IPS-NIHi11 (cell line): ENCODE measurements at places on chromosomes 7 and 10.

DNA sequence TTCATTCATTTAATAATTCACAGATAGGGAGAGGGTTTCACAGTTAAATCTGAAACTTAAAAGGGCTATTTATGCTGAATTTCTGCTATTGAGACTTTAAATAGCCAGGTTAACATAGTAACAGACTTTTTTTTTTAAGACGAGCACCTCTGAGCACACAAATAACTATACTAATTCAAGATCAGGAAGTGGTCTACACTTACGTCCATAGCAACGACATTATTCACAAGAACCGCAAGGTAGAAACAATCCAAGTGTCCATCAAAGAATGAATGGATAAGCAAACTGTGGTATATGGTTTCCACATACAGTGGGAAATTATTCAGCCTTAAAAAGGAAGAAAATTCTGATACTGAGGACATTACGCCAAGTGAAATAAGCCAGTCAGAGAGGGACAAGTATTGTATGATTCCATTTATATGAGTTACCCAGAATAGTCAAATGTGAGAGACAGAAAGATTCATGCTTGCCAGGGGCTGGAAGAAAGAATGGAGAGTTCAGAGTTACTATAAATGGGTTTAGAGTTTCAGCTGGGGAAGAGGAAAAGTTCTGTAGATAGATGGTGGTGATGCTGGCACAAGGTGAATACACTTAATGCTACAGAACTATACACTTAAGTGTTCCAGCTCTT, 140.3 kb upstream of the LAMB4 start:
- DNase-seq = no peak

GRCh38 chr10:4638099-4638498, 187.9 kb upstream of the AKR1E2 start:
- no peak for DNase-seq

GRCh38 chr7:96663457-96663856, 46.2 kb downstream of the SEM1 start:
- DNase-seq = no peak

DNA sequence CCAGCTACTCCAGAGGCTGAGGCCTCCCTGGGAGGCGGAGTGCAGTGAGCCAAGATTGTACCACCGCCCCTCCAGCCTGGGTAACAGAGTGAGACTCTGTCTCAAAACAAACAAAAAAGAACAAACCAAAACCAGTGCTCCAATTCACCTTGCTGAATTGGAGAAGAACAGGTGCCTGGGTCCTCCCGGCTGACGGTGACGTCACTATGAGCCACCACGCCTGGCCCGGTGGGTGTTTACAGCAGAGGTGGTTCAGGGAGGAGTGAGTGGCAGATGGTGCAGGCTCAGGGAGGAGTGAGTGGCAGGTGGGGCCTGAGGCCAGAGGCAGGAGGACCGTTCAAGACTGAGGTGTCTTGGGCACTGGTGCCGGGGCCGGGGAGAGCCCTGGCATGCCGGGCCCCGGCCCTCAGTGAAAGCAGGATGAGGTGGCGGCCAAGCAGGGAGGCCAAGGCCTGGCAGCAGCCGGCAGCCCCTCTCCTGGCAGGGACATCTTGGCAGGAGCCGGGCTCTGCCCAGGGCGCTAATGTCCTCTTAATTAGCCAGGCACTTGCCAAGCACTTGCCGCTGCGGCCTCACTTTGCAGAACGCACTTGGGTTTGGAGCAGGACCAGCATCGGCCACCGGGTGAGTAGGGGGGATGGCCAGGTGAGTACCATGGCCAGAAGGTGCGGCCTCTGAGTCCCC, 162.8 kb upstream of the TNRC18 start:
- peak; percentile 26 for DNase-seq

- DNase-seq = peak; percentile 72
These were observed at the start of gene ITPRIP for GRCh38 chr10:104337985-104338735. Gene ITPRIP (minus strand): TSS chr10:104338465. CDS start chr10:104316051, 22,414 bp downstream.

GRCh38 chr10:110680273-110681020, 36.3 kb downstream of the RBM20 start:
- DNase-seq = no peak

DNA sequence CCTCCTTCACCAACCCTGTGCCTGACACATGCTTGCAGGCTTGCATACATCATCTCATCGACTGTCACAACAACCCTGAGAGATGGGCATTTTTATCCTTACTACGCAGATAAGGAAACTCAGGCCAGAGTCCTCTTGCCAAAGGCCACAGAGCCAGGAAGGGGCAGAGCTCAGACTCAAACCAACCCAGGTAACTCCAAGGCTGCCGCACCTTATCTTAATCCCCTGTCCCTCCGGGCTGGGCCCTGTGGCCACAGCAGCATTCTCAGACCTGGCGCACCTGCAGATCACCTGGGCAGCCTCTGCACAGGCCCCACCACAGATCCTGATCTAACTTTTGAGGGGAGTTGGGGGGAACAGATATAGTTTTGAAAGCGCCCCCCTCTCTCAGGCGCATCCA, 35.1 kb downstream of the SORBS1 start:
- DNase-seq = no peak

DNA sequence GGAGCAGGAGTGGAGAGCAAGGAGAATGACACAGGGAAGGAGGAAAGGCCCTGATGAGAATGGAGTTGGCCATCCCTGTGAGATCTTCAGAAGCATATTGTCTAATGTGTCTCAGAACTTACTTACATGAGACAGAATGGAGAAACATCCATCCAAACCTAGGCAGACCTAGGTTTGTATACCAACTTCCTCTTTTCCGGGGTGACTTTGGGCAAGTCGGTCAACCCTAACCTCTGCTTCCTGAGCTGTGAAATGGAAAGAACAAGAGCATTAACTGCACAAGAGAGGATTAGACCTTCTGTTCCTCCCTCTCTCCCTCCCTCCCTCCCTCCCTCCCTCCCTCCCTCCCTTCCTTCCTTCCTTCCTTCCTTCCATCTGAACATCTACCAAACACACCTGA, 4.5 kb downstream of the GHRHR start:
- no peak for DNase-seq

- no peak for DNase-seq
These were observed 322.6 kb upstream of the SEMA3D start for GRCh38 chr7:85509476-85509875.

DNA sequence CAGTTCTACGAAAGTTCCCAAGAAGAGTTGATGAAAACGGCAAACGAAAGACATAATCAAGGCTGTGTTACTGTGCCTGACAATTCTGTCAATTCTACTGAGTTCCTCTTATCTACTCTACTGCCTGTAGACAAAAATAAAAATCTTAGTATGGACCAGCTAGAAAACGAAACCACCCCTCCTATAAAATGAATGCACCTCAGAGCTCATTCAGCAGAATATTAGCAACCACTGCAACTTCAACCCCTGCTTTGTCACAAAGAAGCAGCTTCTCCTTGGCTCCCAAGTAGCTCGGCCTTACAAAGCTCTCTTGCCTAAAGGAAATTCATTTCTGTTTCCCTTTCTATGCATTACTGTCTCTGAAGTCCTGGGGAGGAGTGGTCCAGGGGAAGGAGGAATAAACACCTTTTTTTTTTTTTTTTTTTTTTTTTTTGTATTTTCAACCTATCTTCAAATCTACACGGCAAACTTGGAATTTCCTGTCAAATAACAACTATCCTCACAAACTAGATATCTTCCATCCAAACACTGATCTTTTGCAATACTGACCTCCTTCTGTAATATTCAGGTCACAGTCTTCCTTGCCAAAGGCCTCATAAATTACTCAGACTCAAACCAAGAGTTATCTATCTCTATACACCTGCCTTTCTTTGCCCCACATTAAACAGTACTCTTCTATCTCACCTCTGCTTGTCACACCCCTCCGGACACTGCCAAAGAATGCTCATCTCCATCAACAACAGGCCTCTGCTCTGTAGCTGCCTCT, 74.3 kb downstream of the GLI3 start:
- DNase-seq = no peak

DNA sequence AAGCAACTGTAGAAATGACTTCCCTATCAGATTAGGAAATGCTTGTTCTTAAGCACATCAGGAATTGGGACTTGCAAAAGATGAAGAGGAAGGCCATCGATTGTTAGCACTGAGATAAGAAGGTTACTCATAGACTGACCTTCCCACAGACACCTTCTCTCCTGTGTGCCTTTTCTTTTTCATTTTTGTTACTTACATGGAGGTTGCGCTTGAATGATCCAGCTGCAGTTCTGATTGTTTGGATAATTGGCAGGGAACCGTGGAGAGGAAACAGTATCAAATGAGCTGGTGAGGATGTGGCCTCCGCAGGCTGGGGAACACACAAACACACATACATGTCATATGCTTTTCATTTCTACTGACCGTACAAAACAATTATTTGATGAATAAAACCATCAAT, 134.9 kb upstream of the RSU1 start:
- DNase-seq = no peak

DNA sequence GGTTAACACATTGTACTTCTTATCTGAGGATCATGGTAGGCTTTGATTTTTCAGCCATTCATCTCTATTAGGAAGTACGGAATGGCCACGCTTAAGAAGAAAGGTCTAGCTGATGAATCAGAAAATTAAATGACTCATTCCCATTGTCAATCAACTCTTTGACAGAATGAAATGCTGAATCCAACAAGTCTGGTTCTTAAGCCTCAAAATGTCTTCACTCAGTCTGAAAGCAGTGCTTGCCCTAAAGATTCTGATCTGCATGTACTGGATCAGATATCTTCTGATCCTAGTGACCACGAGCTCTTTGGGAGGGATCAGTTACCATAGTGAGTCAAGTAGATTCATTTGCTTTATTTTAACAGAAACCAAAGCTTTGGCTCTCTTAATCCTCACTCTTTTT, 5.7 kb upstream of the CELF2 start:
- no peak for DNase-seq

DNA sequence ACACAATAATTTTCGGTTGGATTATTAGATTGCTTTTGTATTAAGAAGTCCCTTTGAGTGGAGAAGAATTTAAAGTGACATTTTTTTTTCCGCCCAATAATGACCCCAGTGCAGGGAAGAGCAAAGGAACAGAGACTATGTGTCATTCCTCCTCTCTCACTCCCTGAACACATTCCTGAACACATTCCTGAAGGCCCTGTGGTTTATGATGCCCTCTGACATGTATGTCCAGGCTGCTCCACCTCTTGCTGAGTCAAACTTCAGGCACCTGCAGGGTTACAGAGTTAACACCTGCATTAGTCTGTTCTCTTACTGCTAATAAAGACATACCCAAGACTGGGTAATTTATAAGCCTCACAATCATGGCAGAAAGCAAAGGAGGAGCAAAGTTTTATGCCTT, 704.0 kb upstream of the LRRN3 start:
- DNase-seq = peak; percentile 43

- no peak for DNase-seq
These were observed 2.8 kb downstream of the AGAP3 start for GRCh38 chr7:151088856-151089699.
